ENCODE measurements at places on chromosomes 5 and 9.

- peak; percentile 86 for DNase-seq
These were observed 253.1 kb downstream of the TLR4 start for GRCh38 chr9:117957267-117957666.

- no peak for DNase-seq
These were observed 34.4 kb downstream of the NSUN2 start for GRCh38 chr5:6598351-6598900.

GRCh38 chr5:42718591-42718990 is 38.0 kb upstream of the CCDC152 start:
- DNase-seq = peak; percentile 53

DNA sequence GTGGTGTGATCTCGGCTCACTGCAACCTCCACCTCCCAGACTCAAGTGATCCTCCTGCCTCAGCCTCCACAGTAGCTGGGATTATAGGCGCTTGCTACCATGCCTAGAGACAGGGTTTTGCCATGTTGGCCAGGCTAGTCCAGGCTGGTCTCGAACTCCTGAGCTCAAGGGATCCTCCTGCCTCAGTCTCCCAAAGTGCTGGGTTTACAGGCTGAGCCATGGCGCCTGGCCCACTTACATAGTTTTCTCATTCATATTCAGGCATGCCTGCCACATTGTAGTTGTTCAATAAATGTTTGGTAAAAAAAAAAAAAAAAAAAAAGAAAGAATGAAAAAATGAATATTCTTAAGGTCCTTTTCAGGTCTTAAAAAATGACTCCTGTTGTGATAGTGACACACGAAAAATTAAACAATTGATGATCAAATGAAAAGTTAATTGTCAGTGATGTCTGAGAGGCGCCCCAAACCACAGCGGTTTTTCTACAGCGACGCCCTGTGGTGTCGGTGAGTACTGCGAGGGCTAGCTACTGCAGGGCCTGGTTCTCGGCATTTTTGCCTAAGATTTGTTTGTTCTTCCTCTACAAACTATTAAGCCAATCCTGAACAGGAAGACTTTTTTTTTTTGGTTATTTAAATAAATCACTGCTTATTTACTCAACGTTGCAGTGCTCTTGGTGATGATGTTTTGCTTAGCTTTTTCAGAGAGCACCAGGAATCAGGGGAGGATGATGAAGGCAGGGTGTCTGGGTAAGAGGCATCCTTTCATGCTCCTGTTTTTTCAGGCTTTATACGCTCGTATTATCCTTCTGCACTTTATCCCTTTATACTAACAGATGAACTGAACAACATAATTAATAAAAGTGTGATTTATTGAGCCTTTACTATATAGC is 67.0 kb upstream of the DPYSL3 start:
- peak; percentile 60 for DNase-seq

- peak; percentile 88 for DNase-seq
These were observed 3.4 kb downstream of the PDLIM4 start for GRCh38 chr5:132260714-132261551.

DNA sequence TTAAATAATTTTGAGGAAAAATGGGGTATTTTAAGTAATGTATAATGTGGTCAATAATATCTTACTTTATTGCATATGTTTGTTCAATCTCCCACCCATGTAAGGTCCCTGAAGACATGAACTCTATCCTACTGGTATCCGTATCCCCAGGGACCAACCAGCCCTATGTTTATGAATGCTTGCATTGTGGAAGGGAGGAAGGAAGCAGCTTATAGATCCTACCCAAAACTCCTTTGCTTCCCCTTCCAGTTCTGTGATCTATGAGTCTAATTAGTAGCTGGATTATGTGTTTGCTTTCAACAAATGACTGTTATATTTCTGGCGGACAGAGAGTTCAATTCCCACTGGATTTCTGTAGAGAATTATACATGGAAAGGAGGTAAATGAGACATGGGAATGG is 45.6 kb downstream of the CNTRL start:
- DNase-seq = no peak

GRCh38 chr5:133680830-133681565 is 68.7 kb upstream of the FSTL4 start:
- no peak for DNase-seq

- no peak for DNase-seq
These were observed 57.5 kb upstream of the EPB41L4B start for GRCh38 chr9:109378316-109378715.

DNA sequence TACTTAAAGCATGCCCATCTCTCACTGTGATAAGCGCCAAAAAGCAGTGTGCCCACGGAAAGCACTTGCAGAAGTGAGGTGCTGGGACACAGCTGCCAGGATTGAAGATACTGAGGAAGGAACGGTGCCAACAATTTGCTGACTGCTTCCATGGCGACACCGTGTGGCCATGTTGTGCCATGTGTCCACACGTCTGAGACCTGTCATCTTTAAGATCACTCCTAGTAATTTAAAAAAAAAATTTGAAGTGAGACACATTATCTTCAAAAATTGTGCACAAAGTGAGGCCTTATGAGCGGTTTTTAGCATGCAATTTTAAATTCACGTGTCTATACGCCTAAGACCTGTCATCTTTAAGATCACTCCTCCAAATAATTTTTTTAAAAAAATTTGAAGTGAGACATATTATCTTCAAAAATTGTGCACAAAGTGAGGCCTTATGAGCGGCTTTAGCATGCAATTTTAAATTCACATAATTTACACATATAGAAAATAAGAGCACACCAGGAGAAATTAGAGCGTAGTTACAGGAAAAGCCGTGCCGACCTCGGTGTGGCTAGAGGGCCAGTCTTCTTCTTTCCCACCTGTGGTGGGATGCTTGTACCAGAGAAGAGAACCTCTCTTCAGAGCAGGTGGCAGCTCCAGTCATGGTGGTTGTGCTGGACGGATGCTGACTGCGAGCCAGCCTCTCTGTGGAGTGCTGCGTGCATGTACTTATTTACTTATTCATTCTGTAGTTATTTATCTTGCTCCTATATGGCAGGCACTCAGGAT is 21.4 kb upstream of the FLT4 start:
- peak; percentile 65 for DNase-seq

GRCh38 chr5:61737301-61737963 is 405.4 kb downstream of the ZSWIM6 start:
- DNase-seq = no peak

DNA sequence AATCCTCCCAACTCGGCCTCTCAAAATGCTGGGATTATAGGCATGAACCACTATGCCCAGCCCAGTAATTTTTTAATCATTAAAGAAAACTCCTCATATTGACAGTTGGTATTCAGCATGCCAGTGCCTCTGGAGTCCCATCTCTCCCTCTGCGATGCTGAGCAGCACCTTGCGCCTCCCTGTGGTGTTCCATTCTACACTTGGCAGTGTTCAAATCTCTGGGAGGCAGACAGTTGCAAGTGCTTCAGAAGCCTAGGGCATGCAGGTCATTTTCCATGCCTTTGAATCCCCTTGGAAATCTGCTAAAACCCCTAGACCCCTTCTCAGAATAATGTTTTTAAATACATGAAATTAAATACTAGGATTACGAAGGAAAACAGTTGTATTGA is 41.3 kb downstream of the GARNL3 start:
- no peak for DNase-seq

DNA sequence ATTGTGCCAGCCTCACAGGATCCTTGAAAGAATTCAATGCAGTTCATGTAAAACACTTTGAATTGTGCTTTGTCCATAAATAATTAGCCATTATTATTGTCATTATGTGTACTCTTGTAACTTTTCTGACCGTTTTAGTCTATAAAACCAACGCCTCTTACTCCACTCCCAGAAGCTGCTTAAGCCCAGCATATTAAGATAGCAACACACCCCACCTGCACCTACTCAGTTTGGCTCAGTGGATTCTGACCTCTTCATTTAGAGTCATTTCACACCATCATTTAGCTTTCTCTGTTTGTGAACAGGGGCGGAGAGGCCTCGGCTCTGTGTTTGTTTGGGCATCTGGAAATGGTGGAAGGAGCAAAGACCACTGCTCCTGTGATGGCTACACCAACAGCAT is 205.1 kb downstream of the PCSK5 start:
- no peak for DNase-seq

DNA sequence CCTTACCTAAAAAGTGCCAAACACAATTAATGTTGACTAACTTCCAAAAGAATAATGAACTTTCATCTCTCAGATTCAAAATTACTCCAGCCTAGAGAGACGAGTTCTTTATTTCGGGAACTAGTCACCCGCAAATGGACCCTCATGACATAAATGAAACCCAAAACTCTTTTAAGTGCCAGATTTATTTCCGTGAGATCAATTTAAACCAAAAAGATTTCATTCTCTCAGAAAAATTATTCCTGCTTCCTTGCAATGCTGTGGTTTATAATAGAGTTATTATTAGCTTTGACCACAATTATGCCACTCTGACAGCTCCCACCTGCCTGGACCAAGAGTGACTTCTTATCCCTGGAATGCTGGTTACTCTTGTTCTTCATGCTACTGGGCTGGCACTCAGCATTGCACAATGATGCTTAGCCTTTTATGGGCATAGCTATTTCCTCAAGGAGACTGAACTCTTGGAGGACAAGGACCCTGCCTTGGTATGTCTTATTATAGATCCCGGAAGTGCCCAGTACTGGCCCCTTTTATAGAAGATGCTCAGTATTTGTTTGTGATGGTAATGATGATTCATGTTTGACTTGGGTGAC is 183.5 kb downstream of the SNX18 start:
- DNase-seq = no peak

DNA sequence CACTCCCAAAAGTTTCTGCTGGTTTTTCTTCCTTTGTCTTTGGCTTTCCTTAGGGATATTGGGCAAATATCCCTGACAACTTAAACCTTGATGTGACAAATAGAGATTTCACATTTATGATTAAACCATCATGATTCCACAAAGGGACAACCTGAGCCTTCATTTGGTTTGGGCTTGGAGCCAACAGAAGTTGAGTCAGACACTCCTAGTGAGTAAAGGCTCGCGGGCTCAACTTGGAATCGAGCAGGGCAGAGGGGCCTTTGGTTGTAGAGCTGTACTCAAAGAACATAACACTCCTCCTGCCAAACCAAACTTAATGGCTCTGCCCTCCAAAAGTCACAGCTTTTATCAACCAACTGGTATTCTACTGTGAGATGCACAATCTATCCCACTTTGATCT is 290.2 kb upstream of the MAP3K1 start:
- peak; percentile 21 for DNase-seq

GRCh38 chr9:134868751-134869553 is 11.7 kb upstream of the FCN2 start:
- no peak for DNase-seq

GRCh38 chr5:9046756-9047481 is 499.0 kb downstream of the SEMA5A start:
- no peak for DNase-seq

- DNase-seq = no peak
These were observed 571.2 kb upstream of the WWC1 start for GRCh38 chr5:167720259-167720658.

- no peak for DNase-seq
These were observed 261.3 kb downstream of the SGCD start for GRCh38 chr5:156588306-156588705.

DNA sequence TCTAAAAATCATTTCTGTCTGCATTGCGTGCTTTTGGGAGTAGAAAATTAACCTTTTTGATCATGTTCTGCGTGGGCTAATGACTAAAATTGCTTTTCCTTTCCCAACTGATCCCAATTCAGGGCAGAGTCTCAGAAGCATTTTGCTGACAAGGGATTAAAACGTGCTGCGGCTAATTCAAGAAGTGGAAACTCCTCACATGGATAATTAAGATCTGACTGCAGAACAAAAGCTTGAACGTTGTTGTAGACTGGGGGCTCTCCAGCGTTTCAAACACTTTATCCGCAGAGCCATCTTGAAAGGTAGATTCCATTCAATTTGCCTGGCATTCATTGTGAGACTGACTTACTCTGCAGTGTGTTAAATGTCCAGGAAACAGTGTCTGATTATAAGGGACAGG is 485.3 kb upstream of the DMAC1 start:
- no peak for DNase-seq

GRCh38 chr9:87206064-87206661 is 258.9 kb upstream of the GAS1 start:
- no peak for DNase-seq

DNA sequence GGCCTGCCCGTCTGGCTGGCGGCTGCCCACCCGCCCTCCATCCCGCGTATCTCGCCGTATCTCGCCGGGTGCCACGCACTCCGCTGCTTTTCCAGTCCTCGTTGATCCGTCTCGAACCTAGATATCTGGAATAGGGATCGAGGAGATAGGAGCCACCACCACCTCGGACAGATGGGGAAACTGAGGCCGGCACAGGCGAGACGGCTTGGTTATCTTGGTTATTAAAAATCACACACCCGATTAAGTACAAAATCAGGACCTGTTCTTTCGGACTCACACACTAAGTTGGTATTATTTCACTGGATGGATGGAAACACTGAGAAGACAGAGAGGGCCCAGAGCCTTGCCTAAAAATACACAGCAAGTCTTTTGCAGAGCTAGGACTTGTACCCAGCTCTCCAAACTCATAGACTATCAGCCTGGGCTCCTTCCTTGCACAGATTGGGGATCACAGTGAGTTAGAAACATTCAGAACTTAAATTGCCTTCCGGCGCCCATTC is 678 bp downstream of the SLC26A2 start:
- DNase-seq = no peak

DNA sequence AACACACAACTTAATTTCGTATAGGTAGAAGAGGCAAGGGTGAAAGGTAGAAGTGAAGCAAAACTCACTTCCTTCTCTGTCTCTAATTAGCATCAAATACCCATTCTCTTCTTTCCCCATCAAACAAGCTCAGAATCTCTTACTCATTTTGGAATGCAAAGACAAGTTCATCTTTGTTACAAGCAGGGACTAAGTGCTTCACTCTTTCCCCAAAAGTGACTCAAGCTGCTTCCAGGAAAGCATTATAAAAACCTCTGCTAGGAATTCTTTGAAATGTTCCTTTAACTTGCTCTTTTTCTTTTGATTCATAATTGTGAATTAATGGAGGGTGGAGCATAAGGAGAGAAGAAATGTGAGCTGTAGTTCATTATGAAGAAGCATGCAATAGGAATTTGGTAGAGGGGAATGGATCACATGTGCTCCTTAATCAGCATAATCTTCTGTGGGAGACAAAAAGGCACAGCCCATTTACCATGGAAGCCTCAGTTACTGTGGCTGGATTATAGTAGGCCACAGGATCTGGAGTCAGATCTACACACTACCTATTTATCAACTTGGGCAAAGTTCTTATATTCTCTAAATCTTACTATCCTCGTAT is 109.5 kb upstream of the DPYSL3 start:
- DNase-seq = no peak

- no peak for DNase-seq
These were observed 1247.0 kb upstream of the ACO1 start for GRCh38 chr9:31137176-31138160.

GRCh38 chr5:77628840-77629508 is 9.5 kb downstream of the OTP start:
- no peak for DNase-seq

- DNase-seq = no peak
These were observed 95.0 kb downstream of the OSTF1 start for GRCh38 chr9:75183306-75183705.
